ENCODE measurements at places on chromosomes 2 and 18.
A peak's percentile ranks its signal among the peaks of the same experiment; 100 is the strongest.

- DNase-seq = no peak
Observed at GRCh38 chr2:36653155-36653554, 43.4 kb upstream of the VIT start.

- DNase-seq = peak; percentile 19
Observed at GRCh38 chr2:23550553-23550952, 165.6 kb downstream of the KLHL29 start.

- DNase-seq = no peak
Observed at GRCh38 chr2:241897231-241897916, 27.8 kb downstream of the RTP5 start.

GRCh38 chr2:3571284-3571683 is 3.8 kb upstream of the RPS7 start:
- no peak for DNase-seq

DNA sequence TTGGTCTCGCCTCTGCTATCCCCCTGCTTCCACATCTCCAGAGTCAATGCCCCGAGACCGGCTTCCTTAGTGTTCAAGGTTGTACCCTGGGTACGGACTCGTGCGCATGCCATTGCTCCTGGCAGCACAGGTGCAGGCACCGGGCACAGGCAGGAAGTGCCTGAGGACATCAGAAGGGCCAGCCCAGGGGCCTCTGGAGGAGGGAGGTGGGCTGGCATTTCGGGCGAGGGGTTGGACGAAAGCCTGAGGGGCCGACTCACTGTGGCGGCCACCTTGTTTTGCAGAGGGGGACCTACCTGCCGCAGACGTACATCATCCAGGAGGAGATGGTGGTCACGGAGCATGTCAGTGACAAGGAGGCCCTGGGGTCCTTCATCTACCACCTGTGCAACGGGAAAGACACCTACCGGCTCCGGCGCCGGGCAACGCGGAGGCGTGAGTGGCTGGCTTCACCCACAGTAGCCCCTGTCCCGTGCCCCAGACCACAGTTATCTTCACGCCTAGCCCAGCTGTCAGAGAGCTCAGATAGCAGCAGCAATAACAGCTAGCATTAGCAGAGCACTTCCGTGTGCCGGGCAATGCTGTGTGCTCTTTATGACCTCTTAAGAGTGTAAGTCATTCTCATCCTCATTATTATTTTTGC is 12.5 kb downstream of the ITM2C start:
- no peak for DNase-seq

DNA sequence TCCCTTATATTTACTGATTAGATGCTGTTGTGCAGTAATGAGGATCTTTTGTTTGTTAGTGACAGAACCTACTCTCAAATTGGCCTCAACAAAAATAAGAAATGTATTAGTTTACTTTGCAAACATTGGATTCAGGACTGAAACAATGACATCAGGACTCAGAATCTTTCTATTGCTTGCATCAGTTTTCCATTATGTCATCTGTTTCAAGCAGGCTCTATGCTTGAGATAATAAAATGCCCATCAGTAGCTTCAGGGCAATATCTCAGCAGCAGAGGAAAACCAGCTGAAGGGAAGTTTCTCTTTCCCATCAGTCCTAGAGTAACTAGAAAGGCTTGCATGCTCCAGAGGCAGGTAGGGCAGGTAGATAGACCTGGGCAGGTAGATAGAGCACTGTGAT is 375.5 kb upstream of the SLC8A1 start:
- no peak for DNase-seq

GRCh38 chr18:13449651-13450050 is 231.1 kb downstream of the LDLRAD4 start:
- DNase-seq = no peak

- no peak for DNase-seq
Observed at GRCh38 chr18:79629606-79630005, 50.0 kb upstream of the CTDP1 start.

DNA sequence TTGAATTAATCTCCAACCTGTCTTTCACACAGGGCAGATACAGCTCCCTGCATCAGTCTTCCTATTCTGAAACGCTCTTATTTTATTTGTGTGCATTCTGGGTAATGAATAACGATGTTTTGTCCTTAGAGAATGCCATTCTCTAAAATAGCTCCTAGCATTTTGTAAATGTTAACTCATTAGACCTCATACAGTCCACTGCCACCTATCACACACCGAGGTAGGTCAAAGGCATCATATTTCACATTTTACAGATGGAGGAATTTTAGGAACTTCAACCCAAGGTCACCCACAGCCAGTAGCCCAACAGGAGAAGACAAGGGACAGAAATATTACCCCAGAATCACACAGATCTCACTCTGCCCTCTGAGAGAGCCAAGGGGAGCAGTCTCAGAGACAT is 455.4 kb upstream of the GYPC start:
- DNase-seq = no peak

Measured in lung microvascular endothelial cell (primary cell).